Naive B cell (primary cell): ENCODE measurements at places on chromosomes 2 and 18. TPM values are rescaled to one million over a fixed set of nuclear protein-coding genes. Genes with fewer than 3 reads are reported as not detected.

- H3K36me3 ChIP-seq = no peaks in the 10 kb centered on the region
- no peak for DNase-seq
- H3K4me3 ChIP-seq = no peak overlapping the region
- H3K27me3 ChIP-seq = no peaks in the 10 kb centered on the region
These were observed 1624.2 kb downstream of the LRP1B start for GRCh38 chr2:140506606-140507005.

GRCh38 chr18:55748227-55748738 is 160.3 kb upstream of the TCF4 start:
- H3K27ac ChIP-seq = no peak overlapping the region
- no peaks in the 10 kb centered on the region for H3K4me1 ChIP-seq
- no peak for DNase-seq

- H3K4me3 ChIP-seq = no peak overlapping the region
- H3K36me3 ChIP-seq = no peaks in the 10 kb centered on the region
- DNase-seq = no peak
- no peak overlapping the region for H3K27ac ChIP-seq
- H3K4me1 ChIP-seq = peaks cover 18% of the 10 kb centered on the region
These were observed 51.6 kb downstream of the SPP2 start for GRCh38 chr2:234102112-234102511.

GRCh38 chr2:178949584-178949983 is 100.4 kb downstream of the CCDC141 start:
- no peak for DNase-seq
- H3K4me1 ChIP-seq = no peaks in the 10 kb centered on the region
- H3K27ac ChIP-seq = peak overlapping the region; percentile 88
- peaks cover 11% of the 10 kb centered on the region for H3K36me3 ChIP-seq
- no peak overlapping the region for H3K4me3 ChIP-seq

TRIM43 gene
- polyA plus RNA-seq = not detected

- DNase-seq = no peak
- no peak overlapping the region for H3K27ac ChIP-seq
- H3K4me3 ChIP-seq = no peak overlapping the region
- no peaks in the 10 kb centered on the region for H3K4me1 ChIP-seq
These were observed 83.1 kb upstream of the CD226 start for GRCh38 chr18:70030728-70031127.

GRCh38 chr2:161746891-161747535 is 122.8 kb downstream of the SLC4A10 start:
- no peaks in the 10 kb centered on the region for H3K27me3 ChIP-seq
- H3K4me3 ChIP-seq = no peak overlapping the region
- H3K27ac ChIP-seq = no peak overlapping the region
- no peak for DNase-seq
- no peaks in the 10 kb centered on the region for H3K36me3 ChIP-seq

NCK2 gene
- 74.7 TPM for polyA plus RNA-seq

CD207 gene
- polyA plus RNA-seq = not detected

REG3G gene
- not detected for polyA plus RNA-seq
